HFFc6 (cell line): ENCODE measurements at places on chromosomes 3 and 15.

GRCh38 chr3:152269056-152269830 lies 514 bp downstream of the MBNL1 start:
- DNase-seq = peak; percentile 93

- peak; percentile 61 for DNase-seq
These were observed 29.5 kb downstream of the GLB1 start for GRCh38 chr3:33067484-33067883.

- DNase-seq = no peak
These were observed 98.2 kb downstream of the CNTN6 start for GRCh38 chr3:1191026-1191425.

- DNase-seq = no peak
These were observed 7.8 kb downstream of the VWA5B2 start for GRCh38 chr3:184237211-184237610.

DNA sequence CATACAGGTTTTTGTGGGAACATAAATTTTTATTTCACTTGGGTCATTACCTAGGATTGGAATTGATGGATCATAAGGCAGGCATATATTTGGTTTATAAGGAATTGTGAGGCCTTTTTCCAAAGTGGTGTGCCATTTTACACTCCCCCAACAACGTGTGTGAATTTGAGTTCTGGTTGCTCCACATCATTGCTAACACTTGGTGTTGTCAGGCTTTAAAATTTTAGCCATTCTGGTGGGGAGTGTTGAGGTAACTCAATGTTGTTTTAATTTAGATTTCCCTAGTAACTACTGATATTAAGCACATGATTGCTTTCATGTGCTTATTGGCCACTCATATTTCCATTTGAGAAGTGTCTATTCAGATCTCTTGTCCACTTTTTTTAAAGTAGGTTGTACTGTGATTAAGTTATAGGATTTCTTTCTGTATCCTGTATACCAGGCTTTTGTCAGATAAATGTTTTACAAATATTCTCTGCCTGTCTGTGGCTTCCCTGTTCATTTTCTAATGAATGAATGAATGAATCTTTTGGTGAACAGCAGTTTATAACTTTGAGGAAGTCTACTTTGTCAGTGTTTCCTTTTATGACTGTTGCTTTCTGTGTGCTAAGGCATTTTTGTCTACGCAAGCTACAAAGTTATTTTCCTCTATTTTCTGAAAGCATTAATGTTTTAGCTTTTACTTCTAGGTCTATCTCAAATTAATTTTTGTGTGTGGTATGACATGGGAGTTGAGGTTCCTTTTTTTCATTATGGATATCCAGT lies 17.9 kb upstream of the NR2C2 start:
- no peak for DNase-seq

- DNase-seq = no peak
These were observed 183.5 kb upstream of the LYSMD4 start for GRCh38 chr15:99916668-99917223.

DNA sequence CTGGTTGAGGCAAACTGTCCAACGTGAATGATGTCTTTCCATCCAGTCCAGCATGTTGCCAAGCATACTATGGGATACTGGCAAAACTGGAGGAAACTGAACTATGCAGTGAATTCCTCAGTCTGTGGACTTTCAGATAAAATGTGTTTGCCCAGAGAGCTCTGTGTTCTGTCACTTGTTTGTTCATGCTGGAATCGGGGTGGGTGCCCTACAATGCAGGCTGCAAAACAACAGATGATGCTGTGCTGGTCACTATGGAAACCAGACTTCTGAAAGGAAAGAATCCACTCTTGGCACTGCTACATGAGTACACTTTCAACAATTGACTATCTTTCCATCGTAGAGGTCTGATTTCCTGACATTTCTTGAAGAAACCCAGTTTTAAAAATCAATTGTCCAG lies 272.5 kb upstream of the ARHGEF26 start:
- DNase-seq = no peak

DNA sequence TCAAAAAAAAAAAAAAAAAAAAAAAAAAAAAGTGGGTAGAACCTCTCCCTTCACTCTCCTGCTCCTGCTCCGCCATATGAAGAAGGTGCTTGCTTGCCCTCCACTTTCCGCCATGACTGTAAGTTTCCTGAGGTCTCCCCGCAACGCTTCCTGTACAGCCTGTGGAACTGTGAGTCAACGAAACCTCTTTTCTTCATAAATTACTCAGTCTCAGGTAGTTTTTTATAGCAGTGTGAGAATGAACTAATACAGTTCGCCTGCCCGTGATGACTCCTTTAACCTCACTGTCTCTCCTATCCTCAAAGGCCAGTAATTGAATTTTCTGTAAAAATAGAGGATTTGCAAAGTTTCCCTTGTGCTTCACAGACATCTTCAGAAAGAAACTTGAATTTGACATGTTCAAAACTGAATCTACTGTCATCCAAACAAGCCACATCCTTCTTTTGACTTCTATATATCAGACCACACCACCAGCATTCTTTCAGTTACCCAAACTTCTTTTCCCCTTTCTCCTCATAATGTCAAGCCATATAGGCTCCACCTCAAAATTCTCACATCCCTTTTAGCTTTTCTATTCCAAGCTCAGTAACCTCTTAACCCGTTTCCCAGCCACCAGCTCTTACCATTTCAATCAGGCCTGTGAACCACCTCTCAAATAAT lies 44.3 kb downstream of the P2RY1 start:
- no peak for DNase-seq

DNA sequence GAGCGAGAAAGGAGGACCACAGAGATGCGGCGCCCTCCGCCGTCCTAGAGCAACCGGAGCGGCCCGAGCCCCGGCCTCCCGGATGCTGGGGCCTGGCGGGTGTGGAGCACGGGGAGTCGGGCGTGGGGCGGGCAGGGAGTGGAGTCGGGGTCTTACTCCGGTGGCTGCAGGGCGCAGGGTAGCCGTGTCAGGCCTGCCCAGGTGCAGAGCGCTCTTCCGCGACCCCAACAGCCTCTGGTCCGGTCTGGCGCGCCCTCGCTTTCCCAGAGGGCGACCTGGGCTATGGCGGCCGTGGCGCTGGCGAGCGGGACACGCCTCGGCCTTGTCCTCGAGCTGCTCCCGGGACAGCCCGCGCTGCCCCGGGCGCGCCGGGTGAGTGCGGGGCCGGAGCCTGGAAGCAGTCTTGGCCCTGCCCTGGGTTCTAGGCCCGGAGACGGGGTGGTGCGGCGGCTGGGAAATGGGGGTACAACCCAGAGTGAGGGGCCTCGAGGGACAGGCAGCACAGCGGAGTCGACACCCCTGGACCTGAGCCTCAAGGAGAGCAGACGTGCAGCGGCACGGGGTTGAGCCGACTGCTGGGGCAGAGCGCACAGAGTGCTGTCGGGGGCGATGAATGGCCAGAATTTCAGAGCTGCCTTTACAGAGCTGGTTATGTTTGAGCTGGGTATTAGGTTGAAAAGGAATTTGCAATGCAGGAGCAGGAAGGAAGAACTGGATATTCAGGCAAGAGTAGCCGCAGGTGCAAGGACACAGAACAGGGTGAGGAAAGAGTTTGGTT lies at the start of gene ZNF662:
ZNF662 (plus strand) TSS at position 73 of the 778 bp plus-strand sequence. CDS start 1,973 bp downstream, outside the sequence.
- DNase-seq = no peak
